HuH-7 (cell line): ENCODE measurements at places on chromosomes 11 and 22.

GRCh38 chr11:5618807-5619206 is 6.0 kb upstream of the TRIM34 start:
- no peak for DNase-seq

DNA sequence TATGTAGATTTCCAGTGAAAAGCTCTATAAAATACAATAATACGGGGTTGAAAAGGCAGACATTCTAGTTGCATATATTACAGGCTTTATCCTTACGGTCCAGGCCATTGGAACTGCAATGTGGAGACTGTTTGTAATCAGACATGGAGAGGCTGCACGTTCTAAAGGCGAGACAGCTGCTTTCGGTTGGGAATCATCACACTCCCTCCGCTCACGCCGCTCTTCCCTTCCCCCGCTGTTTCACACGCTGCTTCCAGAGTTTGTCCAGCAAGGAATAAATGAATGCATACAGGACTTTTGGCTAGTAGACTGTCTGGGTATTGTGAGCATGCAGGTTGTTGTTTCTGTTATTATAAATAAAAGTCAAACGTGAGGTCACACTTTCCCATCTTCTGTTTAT is 13.5 kb upstream of the EFCAB6 start:
- DNase-seq: no peak

GRCh38 chr11:35247863-35248262 is 108.9 kb downstream of the CD44 start:
- no peak for DNase-seq

DNA sequence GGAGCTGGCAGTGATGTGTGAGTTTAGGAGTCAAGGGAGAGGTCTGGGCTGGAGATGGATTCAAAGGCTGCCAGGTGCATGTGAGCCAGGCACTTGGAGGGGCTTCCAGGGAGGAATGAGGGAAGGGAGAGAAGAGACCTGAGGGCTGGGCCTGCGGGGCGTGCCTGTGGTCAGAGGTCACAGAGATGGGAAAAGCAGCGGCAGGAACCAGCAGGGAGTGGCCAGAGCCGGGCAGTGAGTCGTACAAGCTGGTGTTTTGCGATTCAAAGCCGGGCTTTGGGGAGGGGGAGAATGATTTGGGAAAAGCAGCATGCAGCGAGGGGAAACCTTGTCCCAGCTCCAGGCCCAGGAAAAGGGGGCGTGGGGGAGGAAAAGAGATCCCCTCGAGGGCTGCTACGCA is 96.9 kb upstream of the RTL6 start:
- no peak for DNase-seq

DNA sequence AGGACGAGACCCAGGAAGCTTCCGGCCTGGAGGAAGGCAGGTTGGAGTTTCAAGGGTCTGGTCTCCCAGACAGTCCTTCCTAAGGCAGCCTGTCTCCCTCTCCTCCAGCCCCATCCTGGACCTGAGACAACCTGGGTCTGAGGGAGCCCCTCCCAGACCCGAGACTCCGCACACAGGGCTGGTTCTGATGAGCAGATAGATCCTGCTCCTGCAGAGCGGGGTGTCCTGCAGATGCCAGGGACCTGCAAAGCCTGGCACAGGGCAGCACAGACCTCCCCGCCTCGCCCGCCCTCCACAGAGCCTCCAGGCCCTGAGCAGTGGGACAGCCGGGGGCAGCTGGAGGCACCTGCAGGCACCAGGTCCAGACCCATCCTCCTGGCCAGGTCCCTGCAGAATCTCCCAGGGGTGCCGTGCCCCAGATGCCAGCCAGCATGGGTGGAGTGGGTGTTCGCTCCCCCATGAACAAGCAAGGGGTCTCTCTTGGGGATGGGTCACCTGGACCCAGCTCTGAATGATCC is 7.8 kb downstream of the PIM3 start:
- no peak for DNase-seq

GRCh38 chr11:15585602-15586331 is 471.0 kb downstream of the INSC start:
- DNase-seq: no peak
